ENCODE measurements at places on chromosomes 11 and 22.

DNA sequence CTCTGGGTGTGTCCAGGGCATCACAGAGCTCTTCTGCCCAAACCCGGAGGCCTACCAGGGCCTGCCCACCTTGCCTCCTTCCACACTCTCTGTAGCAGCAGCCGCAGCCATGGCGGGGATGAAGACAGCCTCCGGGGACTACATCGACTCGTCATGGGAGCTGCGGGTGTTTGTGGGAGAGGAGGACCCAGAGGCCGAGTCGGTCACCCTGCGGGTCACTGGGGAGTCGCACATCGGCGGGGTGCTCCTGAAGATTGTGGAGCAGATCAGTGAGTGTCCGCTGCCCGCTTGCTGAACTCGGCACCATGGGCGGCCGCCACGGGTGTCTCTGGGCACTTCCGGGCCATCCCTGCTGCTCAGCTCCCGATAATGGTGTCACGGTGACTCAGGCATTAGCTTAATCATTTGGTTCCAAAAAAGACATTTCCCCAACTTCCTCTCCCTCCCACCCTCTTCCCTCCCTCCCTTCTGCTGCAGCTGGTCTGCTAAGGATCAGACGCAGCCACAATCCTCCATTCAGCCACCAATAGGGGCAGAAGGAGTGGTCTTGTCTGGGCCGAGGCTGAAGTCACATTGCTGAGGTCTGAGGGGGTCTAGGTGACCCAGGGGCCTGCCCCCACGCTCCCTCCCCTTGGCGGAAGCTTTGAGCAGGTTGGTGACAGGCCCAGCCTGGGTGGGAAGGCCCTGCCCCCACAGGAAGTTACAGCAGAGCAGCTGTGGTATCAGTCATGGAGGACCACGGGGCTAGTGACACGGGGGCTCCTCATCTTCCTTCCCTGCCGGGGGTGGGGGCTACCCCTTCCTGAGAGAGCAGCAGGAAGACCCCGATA is 950 bp downstream of the FERMT3 start:
- DNase-seq: peak; percentile 84

- DNase-seq: no peak
Measured at GRCh38 chr11:13303668-13304649, 26.4 kb downstream of the BMAL1 start.

DNA sequence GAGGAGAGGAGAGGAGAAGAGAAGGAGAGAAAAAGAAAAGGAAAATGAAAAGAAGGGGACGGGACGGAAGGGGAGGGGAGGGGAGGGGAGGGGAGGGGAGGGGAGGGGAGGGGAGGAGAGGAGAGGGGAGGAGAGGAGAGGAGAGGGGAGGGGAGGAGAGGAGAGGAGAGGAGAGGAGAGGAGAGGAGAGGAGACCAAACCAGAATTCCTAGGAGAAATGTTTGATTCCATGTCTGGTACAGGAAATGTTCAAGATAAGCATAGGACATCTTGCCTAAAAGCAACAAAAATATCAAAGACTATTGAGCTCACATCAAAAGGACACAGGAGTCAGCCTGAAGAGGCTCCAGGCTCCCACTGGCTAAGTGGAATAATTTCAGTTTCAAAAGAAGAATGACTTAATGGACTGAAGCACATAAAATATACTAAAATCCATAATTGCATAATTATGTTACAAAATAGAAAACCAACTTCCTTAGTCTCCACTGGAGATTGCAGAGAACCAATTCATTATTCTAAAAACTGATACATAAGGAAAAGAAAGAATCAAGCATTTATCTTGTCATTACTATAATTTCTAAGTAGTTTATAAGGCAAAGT is 101.1 kb upstream of the APOA1 start:
- no peak for DNase-seq

DNA sequence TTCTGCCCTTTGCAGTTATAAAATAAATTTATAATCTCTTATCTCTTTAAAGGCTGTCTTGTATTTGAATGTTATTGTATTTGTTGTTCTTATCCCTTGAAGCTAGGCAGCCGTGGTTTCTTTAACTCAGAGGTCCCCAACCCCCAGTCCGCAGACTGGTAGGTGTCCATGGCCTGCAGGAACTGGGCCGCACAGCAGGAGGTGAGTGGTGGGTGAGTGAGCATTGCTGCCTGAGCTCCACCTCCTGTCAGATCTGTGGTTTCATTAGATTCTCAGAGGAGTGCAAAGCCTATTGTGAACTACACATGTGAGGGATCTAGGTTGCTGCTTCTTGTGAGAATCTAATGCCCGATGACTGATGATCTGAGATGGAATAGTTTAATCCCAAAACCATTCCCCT is 380.0 kb upstream of the CCDC90B start:
- no peak for DNase-seq

DNA sequence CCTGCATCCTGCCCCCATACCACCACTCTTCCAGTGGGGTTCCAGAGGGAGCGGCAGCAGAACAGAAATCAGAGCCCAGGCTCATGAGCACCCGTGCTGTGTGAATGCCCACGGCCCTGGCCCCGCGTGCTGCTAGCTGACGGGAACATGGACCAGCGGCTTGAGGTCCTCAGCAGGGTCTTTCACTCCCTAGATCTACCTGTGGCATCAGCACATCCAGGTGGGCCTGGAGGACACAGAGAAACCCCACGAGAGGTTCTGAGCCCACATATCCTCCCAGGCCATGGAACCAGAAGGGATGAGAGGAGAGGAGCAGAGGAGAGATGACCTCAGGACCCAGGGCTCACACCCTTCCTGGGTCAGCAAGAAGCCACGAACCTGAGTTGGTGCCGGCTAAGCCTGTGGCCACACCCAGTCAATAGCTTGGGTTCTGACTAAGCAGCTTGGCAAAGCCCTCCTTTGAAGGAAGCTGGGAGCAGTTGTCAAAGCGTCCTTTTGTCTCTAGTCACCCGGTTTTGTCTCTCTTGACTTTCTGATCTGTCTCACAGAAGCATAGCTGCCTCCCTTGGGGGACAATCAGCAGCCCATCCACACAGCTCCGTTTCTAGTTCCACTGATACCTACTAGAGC is 89.3 kb upstream of the LMO1 start:
- no peak for DNase-seq

DNA sequence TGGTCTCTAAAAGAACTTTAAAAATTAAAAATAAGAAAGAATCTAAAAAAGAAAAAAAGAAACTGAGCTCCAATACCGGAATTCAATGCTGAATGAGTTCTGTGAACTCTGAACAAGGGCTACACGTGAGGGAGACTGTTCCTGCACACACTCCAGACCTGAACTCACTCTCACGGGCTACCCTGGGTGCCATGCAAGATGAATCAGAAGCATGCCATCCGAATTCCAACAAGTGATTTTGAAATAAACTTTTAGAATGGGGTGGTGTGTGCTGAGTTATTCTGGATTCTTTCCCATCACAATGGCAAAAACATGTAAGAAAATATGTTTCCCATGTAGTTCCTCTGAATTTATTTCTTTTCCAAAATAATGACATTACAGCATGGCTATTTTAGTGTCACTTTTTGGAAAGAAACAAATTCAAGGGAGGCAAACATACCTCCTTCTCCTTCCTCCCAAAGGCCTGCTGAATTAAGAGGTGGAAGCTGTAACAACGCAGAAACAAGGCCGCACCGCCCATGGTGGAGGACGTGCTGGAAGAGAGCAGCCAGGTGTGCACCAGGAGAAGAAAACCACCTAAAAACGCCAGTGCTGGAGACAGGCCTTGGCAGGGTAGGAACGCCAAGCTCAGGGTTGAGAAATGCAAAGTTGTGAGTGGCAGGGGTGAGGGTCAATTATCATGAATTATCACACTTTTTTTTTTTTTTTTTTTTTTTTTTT is 63.2 kb upstream of the ARFGAP3 start:
- no peak for DNase-seq

GRCh38 chr22:48276994-48277867 is 1514.8 kb downstream of the TBC1D22A start:
- no peak for DNase-seq

DNA sequence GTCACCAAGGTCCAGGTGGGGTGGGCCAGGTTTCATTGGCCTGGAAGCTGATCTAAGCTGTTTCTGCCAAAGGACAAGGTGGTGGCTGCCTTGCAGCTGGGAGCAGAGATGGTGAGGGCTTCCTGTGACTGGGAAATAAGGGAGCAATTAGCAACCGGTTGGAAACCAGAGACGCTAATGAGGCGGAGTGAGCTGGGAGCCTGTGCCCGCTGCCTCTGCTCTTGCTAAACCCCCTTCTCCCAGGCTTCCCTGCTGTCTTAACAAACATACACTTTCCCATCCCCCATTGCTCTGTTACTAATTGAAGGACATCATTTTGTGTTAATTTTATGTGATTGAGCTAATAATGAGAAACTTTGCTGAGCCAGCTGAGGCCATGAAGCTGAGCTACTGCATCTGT is 121.8 kb downstream of the INSC start:
- no peak for DNase-seq

DNA sequence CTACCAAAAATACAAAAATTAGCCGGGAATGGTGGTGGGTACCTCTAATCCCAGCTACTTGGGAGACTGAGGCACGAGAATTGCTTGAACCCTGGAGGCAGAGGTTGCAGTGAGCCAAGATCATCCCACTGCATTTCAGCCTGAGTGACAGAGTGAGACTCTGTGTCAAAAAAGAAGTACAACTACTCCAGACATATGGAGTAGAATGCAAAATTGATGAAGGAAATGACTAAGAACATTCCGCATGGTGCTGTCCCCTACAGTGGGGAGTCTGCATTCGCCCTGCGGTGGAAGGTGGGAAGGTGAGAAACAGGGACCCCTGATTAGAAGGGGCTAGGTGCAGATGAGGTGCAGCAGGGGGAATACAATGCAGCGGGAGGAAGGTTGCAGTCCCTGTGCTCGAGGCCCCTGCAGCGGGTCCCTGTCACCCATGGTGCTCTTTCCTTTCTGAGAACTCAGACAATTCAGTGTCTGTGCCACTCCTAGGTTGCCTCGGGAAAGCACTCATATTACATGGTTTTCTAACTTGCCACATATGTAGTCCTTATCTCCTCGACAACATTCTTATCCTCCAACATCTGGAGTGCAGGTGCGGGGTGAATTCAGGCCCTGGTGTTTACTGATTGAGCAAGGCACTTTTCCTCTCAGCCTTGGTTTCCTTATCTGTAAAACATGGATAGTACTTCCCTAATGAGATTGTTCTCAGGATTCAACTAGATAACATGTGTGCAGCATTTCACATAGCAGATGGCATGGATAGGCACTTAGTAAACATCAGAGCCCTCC is 5.2 kb downstream of the POLD4 start:
- no peak for DNase-seq

GRCh38 chr11:2104524-2105440 is 34.4 kb downstream of the IGF2 start:
- no peak for DNase-seq

DNA sequence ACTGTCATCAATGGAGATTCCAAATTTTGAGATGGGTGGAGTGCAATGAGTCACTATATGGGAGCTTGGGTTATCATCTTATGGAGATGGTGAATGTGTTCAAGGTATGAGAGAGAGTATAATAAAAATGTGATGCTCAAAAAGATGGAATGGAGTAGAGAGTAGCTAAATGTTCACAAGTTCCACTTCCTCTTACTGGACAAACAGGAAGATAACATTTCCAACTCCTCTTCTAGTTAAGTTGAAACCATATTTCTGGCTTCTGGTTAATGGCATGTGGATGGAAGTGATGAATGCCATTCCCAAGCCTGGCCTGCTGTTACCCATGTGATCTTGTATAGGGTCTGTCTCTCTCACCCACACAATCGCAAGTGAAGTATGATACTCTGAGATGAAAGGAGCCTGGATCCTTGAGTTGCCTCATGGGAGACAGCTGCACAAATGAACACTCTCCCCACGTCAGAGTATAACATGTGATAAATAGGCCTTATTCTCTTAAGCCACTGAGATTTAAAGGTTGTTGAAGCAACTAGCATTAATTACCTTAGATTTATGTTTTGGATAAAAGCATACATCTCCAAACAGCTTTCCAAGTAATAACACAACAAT is 111.0 kb downstream of the RAB38 start:
- DNase-seq: no peak

DNA sequence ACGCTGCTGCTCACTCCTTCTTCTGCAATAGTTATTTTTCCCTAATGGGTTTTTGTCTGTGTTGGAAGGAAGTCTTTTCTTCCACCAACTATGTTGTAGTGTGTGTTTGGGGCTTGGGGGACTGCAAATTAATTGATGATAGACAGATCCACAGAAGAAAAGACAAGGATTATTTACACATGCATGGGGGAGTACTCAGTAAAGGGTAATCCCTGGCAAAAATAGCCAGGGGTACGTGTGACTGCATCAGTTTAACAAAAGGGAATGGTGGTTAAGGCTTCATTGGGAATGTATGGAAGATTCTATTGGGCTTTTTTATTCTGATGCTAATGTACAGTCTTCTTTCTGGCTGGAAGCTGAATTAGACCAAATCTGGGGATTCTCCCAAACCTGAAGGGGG is 20.2 kb upstream of the FEZ1 start:
- DNase-seq: no peak

- peak; percentile 15 for DNase-seq
Measured at GRCh38 chr11:203056-203944, 3.9 kb downstream of the BET1L start.

GRCh38 chr11:75474878-75475766 is 42.1 kb upstream of the KLHL35 start:
- peak; percentile 71 for DNase-seq

GRCh38 chr11:75422248-75423231 is 10.5 kb downstream of the KLHL35 start:
- DNase-seq: no peak

DNA sequence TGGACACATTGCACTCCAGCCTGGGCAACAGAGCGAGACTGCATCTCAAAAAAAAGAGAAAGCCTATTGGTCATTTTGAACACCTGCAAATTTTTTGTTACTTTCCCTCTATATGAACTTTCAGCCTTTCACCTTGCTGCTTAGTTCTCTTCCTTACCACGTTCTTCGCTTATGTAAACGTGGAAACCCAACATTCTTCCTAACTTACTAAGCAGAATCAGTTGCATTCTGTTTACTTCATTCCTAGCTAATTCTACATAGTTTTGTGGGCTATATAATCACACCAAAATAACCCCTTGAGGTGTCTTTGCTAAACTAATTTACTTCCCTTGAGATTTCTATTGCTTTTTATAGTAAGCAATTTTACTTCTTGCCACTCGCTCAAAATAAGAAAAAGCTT is 23.2 kb downstream of the MS4A4A start:
- DNase-seq: no peak

GRCh38 chr11:34850334-34850733 is 65.8 kb downstream of the APIP start:
- DNase-seq: no peak

DNA sequence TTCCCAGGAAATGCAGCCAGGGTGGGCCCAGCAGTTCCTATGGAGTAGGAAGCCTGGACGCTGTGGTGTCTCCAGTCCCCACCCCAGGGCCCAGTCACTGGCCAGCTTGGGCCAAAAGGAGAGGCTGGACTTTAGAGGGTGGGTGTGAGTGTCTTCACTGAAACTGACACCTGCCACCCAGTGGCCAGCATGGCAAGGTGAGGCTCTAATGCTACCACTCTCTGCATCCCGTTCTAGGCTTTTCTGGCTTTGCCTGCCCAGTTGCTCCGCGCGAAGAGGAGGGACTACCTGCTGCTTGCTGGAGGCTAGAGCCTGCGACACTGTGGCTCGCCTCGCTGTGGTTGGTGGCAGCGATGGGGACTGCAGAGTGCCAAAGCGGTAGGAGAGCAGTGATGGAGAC is 35.4 kb downstream of the C22orf42 start:
- DNase-seq: no peak
